ENCODE measurements at places on chromosomes 11 and 22.

DNA sequence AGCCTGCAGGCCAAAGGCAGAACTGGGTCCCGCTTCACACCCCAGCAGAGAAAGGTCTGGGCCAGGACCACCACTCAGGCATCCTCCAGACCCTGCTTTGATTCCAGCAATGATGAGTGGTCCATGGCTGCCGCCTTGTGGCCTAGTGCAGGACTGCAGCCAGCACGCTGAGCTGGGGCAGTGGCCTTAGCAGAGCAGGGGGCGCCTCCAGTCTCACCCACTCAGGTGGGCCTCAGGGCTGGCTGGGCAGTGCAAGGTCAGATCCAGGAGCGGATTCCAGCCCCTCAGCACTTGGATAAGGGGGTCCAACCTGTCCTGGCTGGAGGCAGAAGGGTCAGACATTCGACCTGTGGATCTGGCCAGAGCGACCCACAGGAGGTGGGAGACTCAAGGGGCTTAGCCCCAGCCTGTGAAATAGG lies 9.6 kb upstream of the PDE2A start:
- DNase-seq = peak; percentile 68

GRCh38 chr11:63839508-63840355 lies 822 bp downstream of the MARK2 start:
- DNase-seq = peak; percentile 16

DNA sequence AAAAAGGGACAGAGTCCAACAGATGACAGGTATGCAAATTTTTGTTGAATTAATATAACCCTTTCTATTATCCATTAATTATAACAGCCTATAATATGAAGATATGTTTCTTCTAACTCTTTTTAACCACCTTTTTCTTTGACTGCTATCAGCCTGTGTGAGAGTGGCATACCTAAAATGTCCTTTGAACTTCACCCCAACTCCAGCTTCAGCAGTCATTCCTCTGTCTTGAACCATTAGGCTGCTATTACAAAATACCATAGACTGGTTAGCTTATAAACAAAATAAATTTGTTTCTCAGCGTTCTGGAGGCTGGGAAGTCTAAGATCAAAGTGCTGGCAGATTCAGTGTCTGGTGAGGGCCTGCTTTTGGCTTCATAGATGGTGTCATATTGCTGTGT lies 564.6 kb upstream of the FAT3 start:
- DNase-seq = no peak

GRCh38 chr22:44985906-44986527 lies 23.8 kb downstream of the PHF21B start:
- no peak for DNase-seq

DNA sequence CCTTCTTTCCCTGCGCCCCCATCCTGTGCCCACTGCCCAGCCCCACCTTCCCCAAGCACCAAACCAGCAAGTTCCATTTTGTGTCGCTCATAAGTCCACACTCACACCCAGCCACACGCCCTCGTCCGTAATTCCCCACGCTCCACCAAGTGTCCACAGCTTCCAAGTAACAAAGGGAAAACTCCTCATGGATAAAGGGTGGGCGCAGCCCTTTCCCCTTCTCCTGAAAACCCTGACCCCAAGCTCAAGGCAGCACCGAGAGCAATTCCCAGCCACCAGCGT lies 458 bp downstream of the FXYD6 start:
- no peak for DNase-seq

- no peak for DNase-seq
Measured at GRCh38 chr11:126920833-126921232, 79.7 kb downstream of the KIRREL3 start.

GRCh38 chr11:120400564-120401364 lies 64.6 kb downstream of the ARHGEF12 start:
- DNase-seq = no peak

- no peak for DNase-seq
Measured at GRCh38 chr11:197741-198235, 4.9 kb downstream of the SCGB1C1 start.

DNA sequence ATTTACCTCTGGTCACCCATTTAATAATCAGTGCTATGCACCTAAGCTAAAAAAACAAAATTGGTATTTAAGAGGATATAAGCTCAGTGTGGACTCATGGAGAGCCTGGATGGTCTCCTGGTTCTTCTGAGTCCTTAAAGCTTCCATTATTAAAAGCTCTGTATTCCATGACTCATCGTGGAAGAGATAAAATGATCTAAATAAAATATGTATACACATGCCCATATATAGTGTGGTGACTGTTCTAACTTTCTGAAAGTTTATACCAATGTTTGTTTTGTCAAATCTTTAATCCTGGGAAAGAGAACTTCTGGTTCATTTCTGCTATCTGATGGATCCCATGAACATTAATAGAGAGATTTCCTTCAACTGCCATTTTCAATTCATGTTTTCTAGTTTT lies 375.9 kb downstream of the GUCY1A2 start:
- no peak for DNase-seq

DNA sequence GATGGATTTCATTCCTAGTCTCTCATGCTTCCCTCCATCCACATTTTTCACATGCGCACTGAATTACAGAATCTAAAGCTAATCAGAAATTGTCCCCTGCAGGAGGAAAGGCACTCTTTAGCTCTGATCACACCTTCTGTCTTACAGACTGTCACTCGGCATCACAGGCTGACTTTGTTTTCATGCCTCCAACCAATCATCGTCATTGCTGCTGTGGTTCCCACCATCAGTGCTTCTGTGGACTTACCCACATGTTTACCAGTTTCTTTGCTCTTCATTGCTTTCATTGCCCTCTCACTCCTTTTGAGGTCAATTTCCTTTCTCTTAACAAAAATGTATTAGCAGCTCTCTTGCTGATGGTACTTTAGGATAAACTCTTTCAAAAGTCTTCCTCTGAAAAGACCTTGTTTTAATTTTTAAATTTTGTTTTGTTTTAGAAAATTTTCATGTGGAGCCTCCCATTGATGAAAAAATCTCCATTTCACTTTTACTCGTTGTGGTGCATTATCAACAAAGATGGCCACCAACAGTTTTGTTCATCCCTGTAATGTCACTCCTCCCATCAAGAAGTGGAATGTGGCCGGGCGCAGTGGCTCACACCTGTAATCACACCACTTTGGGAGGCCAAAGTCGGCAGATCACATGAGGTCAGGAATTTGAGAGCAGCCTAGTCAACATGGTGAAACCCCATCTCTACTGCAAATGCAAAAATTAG lies 20.2 kb upstream of the TREH start:
- no peak for DNase-seq

DNA sequence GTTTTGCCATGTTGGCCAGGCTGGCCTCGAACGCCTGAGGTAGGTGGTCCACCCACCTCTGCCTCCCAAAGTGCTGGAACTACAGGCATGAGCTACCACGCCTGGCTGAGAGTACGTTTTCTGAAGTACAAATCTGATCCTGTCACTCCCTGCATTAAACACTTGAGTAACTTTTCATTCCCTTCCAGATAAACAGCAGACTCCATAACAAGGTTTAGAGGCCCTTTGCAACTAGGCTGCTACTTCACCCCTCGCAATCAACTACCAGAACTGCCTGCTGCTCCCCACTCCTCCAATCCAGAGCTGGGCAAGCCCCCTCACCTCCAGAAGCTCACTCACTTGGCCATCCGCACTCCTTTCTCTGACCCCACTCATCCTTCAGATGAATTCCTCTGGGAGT lies 1.5 kb downstream of the KCTD14 start:
- no peak for DNase-seq

GRCh38 chr11:15481871-15482270 lies 367.1 kb downstream of the INSC start:
- no peak for DNase-seq

- no peak for DNase-seq
Measured at GRCh38 chr11:48122246-48122645, 94.4 kb upstream of the OR4B1 start.

GRCh38 chr11:130037058-130037457 lies 32.6 kb upstream of the APLP2 start:
- no peak for DNase-seq

DNA sequence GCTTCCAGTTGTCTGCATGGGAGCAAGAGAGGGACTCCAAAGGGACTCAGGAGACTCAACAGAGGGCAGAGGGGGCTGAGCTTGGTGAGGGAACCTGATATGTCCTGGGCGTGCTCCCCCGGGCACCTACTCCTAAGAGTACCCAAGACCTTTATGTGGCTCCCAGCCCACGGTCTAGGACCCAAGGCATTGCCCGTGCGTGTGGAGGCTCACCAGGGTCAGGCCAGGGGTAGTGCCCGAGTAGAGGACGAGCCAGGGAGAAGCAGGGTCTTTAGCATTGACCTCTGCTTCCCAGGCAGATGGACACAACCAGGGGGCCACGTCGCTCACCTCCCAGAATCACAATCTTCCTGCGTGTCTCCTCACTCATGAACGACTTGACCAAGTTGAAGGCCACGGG lies 13.4 kb downstream of the SEC14L4 start:
- DNase-seq = no peak

- no peak for DNase-seq
Measured at GRCh38 chr11:82732734-82733443, 775 bp downstream of the FAM181B start.

DNA sequence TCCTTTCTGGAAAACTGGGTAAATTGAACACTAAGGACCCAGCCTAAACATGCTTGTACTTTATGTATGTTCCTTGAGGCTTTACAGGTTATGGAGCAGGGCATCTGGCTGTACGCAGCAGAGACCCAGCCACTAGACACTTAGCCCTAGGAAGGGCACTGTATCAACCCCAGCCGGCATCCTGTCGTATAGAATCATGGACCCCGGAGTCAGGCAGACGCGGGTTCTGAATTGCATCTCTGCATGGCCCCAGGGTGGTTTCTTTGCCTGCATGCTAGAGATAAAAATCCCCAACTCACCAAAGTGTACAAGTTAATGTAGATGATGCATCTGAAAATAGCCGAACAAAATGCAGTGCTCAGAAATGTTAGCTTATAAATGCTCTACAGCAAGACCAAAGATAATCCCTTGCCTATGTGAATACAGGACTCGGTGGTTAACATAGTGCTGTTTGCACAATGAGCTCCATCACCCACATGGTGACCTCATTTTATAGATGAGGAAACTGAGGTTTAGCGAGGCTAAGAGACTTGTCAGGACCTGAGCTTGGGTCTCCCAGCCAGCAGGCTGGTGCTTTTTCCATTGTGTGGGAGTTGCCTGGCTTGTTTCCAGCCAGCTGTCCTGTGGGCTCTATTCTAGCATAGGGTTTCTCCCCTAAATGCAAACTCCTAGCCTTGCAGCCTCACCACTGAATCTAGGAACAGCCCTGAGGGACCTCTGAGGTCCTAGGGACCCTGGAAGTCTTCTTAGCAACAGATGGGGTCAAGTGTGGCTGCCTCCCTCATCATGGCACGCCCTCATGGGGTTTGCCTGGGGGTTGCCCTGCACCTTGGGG lies 7.3 kb downstream of the CD6 start:
- DNase-seq = peak; percentile 82

- DNase-seq = no peak
Measured at GRCh38 chr11:119659971-119660723, 68.9 kb downstream of the NECTIN1 start.

DNA sequence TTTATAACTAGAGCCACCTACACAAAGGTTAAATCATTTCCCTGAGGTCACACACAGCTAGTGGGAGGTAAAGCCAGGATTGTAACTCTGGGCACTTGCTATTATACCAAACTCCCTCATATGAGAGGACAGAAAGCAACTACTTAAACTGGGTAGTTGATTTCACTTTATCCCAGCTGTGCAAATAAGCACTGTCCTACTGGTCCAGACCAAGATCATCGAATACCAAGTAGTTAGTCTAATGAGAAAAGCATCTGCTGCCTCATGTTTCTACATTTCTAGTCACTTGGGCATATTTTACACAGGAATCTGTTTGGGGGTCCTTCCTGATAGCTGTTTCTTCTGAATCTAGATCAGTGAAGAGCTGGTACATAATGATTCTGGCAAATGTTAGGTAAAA lies 178.6 kb upstream of the NARS2 start:
- DNase-seq = no peak

DNA sequence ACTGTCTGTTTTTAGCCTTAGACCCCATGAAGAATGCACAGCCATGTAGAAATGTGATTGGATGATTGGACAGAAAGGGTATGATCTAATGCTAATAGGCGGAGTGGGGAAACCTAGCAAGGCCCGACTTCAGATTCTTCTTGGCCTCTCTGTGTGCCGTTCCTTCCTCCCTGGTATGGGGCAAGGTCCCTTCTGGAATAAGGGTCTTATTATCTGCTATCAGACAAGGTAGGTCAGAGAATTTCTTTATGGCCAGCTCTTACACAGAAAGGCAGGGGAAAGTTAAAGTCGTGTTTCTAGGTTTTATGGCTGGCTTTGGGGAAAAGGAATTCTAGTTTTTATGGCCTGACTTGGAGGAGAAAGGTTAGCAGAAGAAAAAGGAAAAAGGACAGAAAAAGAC lies 30.6 kb downstream of the DBX1 start:
- DNase-seq = no peak

- DNase-seq = no peak
Measured at GRCh38 chr22:25494774-25495173, 69.7 kb upstream of the GRK3 start.

DNA sequence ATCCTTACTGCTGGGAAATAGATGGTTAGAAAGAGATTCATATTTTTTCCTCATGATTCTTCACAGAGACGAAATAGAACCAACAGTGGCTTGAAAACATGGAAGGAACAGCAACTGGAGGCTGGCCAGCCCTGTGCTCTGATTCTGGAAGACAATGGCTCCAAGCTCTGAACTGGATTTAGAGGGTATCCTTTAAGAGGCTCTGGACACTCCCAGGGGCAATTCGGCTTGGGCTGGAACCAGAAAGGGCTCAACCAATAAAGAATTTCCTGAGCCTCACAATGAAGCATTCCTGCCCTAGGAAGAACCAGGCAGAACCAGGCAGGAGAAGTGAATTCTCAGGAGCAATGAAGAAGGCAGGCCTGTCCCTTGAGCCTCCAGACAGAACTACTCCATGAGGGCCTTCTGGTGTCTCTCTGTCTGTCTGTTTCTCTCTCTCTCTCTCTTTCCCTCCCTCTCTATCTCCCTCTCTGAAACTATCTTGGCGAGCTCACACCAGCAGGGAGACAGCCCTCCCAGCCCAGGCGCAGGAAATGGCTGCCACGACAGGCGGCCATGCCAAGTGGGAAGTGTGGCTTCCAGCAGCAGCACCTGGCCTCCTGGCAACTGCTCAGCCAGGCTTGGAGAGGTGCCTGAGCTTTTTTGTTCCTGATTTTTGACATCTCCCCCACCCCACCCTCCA lies 93.3 kb downstream of the RCN1 start:
- DNase-seq = no peak

DNA sequence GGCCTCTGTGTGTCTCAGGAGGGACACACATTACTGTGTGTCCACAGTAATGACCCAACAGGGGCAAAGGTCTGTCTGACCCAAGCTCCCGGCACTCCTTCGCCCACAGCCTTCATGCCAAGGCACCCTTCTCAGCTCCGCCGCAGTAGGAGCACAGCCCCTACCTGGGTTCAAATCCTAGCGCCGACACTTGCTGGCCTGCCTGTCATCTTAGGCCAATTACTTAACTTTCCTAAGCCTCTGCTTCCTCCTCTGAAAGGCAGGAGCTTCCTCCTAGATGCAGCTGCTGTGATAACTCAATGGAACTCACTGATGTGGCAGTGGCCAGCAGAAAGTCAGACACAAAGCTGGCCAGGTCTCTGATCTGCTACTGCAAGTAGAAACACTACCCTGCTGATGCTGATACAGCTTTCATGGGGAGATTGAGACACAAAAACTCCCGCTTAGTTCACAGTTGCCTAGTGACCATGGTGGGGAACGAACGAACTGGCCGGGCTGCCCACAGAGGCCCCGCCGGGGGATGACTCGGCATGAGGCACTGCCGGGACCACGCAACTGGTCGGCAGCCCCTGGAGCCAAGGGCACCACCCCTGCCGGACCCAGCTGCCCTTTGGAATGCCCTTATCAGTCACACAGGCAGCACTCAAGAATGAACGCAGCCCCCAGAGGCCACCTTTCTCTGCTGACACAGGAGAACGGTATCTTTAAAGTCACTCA lies 8.1 kb downstream of the EHD1 start:
- DNase-seq = no peak
